ENCODE measurements at places on chromosomes 7 and 10. TPM values are rescaled to one million over a fixed set of nuclear protein-coding genes. Genes with fewer than 3 reads are reported as not detected.

CDC14C gene
- polyA plus RNA-seq: not detected

FOXI2 gene
- not detected for polyA plus RNA-seq

TWIST1 gene
- not detected for polyA plus RNA-seq

ZNF12 gene
- 26.0 TPM for polyA plus RNA-seq

CYP3A7 gene
- polyA plus RNA-seq: not detected

Data from neural cell (in vitro differentiated cells).